ENCODE measurements at places on chromosomes 1 and 21.
A peak's percentile ranks its signal among the peaks of the same experiment; 100 is the strongest.

- DNase-seq = no peak
Measured at GRCh38 chr1:151809290-151809984, 4.2 kb upstream of the LINGO4 start.

GRCh38 chr1:205020466-205020865, 22.5 kb upstream of the CNTN2 start:
- DNase-seq = no peak

GRCh38 chr1:209601809-209602657, 18.5 kb downstream of the CAMK1G start:
- peak; percentile 20 for DNase-seq

GRCh38 chr1:23868557-23869016, 497 bp upstream of the FUCA1 start:
- no peak for DNase-seq

DNA sequence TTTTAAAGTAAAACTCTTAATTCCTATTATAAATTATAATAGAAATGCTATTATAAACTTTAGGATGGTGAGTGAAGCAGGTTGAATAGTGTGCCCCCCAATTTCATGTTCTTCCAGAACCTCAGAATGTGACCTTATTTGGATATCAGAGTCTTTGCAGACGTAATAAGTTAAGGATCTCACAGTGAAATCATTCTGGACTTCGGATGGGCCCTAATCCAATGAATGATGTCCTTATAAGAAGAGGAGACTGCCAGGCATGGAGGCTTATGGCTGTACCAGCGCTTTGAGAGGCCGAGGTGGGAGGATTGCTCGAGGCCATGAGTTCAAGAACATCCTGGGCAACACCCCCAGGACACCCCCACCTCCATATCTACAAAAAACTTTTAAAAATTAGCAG, 9.4 kb upstream of the MT1HL1 start:
- no peak for DNase-seq

GRCh38 chr1:79042117-79042516, 35.6 kb upstream of the ADGRL4 start:
- no peak for DNase-seq

- no peak for DNase-seq
Measured at GRCh38 chr1:224745394-224745793, 129.3 kb downstream of the CNIH3 start.
